Sciatic nerve (tissue), 2 donors: ENCODE measurements at places on chromosomes 6 and 20. TPM values are rescaled to one million over a fixed set of nuclear protein-coding genes. Genes with fewer than 3 reads are reported as not detected.
A peak's percentile ranks its signal among the peaks of the same experiment; 100 is the strongest.

GRCh38 chr20:62019144-62019805, 46.4 kb downstream of the TAF4 start:
- no peak for DNase-seq

DNA sequence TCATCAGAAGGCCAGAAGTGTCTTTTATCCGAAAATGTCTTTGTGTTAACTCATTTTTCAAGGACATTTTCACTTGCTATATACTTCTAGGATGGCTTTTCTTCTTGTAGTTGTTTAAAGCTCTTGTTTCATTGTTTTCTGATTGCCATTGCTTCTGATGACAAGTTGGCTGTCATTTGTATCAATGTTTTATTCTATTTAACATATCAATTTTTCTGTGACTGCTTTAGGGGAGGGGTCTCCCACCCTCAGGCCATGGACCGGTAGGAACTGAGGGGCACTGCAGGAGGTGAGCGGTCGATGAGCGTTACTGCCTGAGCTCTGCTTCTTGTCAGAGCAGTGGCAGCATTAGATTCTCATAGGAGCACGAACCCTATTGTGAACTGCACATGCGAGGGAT, 65.8 kb downstream of the AK9 start:
- no peak for DNase-seq

- DNase-seq, result no peak
These were observed 270.8 kb downstream of the CDKAL1 start for GRCh38 chr6:20805021-20805420.

- no peak for DNase-seq
These were observed 8.5 kb downstream of the PCMTD2 start for GRCh38 chr20:64264091-64264490.

SPATA25 gene
- 2.8 TPM for total RNA-seq

GRCh38 chr6:2875359-2876191, 27.5 kb downstream of the SERPINB9 start:
- DNase-seq, result no peak

DNA sequence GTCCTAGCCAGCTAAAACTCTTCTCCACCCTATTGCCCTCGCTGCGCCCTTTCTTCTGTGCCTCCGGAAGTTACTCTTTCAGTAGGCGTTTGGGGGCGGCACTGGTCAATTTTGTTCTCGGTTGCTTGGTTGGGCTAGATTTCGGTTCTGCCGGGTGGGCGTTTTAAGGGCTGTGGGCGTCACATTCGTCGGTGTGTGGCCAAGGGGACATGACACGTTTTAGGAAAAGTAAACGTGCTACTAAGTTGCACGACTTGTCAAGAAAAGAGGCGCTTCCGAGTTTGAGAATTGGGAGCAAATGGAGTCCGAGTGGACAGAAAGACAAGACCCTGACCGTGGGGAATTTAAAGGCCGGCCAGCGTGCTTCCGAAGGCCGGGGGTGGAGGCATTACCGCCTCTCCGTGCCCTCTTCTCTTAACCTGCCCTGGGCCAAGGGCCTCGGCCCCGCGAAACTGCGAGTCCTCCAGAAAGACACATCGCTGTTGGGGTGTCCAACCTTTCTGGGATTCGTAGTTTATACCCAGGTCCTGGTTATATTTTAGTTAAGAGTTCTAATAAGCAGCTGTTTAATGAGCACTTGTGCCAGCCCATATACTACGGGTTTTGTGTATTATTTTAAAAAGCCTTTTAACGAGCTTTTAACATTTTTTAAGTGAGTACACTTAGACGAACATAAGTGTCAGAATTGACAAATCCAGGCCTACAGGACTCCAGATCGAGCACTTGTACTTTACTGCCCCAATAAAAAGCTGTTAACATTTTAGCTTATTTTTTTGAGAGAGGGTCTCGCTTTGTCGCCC, 664 bp upstream of the BAG6 start:
- peak; percentile 91 for DNase-seq

DEFB124 gene
- 1.8 TPM for total RNA-seq

FOXC1 gene
- 61.8 TPM for total RNA-seq

HSPA12B gene
- total RNA-seq, result 20.4 TPM

GRCh38 chr20:58086763-58087561, 141.5 kb downstream of the ANKRD60 start:
- peak; percentile 59 for DNase-seq

DNA sequence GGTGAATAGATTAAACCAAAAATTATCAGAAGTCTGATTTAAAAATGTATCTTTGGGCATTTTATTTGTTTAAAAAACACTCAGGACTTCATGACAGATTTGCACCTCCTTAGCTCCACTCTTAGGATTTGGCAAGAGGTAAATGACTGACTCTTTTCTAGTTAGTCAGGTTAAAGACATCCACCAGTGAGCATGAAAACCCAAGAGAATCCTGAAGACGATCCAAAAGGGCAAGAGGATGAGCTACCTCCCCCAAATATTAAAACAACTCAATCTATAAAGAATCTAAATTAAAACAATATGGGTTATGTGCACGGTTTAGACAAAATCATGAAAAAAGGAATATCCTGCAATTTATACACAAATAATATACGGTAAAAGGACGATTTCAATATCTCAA, 89.4 kb upstream of the OPRM1 start:
- DNase-seq, result no peak

DNA sequence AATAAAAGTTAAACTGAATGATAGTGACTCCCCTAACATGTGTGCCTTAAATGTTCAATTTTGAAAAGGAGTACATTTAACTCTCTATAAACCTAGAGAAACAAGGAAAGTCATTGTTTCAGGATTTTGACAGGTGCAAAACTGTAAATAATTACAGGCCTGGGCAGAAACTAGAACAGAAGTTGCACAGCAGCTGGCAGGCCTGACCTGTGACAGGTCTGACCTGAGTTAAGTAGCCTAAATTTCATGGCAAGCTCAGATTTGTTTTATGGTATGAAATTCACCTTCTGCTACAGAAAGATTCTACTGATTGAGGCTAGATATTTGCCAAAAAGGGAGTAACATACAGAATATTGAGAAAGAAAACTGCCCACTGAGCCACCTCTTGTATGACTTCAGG, 166.1 kb downstream of the CDKAL1 start:
- no peak for DNase-seq

DNA sequence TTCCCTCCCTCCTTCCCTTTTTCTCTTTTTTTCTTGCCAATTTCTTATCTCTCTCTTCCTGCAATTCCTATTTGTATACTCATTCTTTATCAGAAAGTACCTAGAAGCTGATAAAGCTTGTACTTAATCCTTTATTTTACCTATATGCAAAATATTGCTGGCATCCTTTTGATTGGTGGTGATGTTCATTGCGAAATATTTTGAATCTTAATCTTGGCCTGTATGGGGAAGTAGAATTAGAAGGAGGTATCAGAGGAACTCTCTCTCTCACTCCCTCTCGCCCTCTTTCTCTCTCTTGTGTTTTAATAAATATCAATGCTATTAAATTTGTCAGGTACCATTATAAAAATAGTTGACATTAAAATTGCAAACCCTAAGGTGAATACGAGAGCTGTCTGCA, 52.8 kb downstream of the UST start:
- DNase-seq, result no peak

IL17A gene
- not detected for total RNA-seq

GRCh38 chr6:26327450-26328264, 37.3 kb upstream of the BTN3A2 start:
- no peak for DNase-seq

DNA sequence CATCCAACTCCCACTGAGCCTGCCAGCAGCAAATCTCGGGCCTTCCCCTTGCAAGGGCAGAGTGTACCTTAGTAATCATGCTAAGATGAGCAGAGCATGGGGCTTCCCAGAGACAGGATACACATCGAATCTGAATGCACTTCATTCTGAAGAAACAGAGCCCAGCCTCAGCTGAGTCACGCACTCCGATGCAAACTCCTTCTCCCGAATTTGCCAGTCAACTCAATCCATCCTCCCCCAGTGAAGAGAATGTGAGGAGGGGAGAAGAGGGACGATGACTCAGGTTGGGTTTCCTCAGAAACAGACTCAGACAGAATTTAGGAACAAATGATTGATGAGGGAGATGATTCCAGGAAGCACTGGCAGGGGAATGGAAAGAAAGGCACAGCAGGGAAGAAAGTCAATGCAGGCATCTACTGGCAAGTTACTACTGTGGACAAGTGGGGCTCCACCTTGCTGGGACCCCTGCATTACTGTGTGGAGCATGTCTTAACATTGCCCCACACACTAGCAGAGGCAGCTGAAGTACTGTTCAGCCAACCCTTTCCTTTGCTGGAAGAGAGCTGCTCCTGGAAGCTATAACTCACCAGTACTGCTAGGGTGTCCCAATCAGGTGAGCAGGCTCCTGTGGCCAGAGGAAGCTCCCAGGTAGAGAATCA, 251.6 kb downstream of the ADGB start:
- DNase-seq, result no peak

FOXF2 gene
- 0.58 TPM for total RNA-seq

DNA sequence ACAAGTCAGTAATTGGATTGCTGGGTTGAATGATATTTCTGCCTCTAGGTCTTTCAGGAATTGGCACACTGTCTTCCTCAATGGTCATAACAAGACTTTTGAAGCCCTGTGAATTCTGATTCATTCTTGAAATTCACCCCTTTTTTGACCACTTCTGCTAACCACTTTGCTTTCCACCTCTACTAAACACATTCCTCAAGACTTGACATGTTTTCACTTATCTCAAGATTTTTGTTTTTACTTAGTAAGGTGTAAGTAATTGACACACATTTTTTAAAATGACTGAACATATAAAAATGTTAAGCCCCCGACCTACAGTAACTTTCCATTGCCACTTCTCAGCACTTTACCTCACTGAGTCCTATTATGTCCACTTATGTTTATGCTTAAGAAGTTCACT, 239.1 kb downstream of the GRM1 start:
- no peak for DNase-seq

- no peak for DNase-seq
These were observed 143.7 kb downstream of the TENT5A start for GRCh38 chr6:81608776-81609175.

MUCL3 gene
- total RNA-seq, result 0.18 TPM

DNA sequence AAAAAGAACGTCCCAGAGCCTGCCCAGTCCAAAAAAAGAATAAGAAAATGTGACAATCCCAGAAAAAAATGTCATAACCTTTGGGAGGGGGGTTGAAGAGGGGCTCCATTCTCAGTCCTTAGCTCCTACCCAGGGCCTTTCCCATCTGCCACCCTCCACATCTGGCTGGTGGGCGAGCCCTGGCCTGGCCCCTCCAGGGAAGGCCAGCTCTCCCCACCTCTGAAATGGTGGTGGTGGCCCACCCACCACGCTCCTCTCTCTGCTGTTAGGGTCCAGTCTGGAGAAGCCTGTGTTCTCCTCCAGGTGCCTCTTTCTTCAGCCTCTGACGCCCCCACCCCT, 415 bp downstream of the RGS19 start:
- no peak for DNase-seq

GRCh38 chr6:43428112-43428570, 800 bp downstream of the ABCC10 start:
- no peak for DNase-seq

DNA sequence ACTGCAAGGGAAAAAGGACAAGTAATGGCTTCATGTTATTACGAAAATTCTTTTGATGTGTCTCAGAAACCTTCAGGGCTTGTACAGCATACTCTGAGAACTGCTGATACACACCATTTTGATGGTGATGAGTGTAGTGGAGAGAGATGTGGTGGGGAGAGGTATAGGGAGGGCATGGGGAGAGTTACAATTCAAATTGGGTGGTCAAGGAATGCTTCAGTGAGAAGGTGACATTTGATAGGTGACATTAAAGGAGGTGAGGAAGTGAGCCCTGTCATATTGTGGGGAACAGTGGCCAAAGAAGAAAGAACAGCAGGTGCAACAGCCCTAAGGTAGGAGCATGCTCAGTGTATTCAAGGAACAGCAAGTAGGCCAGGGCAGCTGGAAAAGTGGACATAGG, 318.9 kb downstream of the CLIC5 start:
- DNase-seq, result no peak

DNA sequence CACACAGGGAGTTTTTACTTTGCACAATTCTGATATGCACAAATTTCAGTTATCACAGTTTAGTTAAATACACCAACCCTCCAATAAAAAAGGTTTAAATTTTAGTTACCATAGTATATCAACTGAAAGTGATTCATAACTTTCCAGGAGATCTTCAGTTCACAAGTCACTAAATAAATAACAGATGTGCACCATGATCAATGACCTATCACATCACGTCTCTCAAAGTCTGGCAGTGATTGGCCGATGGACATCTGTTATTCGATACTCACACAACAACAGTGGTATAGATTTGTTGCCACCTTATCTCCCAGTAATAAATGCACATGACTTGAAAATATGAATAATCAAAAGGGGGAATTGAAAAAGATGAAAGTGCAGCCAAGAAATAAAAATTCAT, 66.8 kb upstream of the PTCHD4 start:
- DNase-seq, result no peak

DNA sequence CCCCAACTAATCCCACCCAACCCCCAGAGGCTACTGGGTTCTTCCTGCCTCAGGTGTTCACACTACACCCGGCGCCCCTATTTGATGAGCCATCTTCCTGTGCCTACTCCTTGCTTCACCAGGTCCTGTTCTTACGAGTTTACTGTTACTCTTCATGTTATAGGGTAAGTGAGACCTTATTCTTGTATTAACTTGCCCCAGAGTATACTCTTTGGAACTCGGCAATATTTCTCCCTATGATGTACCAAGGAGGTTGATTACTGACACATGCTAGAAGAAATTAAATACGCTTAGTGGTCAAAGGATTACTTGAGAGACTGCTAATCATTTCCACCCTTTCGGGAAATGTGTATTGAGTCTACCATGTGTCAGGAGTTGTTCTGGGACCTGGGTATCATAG, 8.9 kb downstream of the RING1 start:
- DNase-seq, result peak; percentile 36

WFDC2 gene
- 4.1 TPM for total RNA-seq

TNNC2 gene
- 0.89 TPM for total RNA-seq

GRCh38 chr6:107545763-107546162, 55.8 kb downstream of the SOBP start:
- no peak for DNase-seq

DNA sequence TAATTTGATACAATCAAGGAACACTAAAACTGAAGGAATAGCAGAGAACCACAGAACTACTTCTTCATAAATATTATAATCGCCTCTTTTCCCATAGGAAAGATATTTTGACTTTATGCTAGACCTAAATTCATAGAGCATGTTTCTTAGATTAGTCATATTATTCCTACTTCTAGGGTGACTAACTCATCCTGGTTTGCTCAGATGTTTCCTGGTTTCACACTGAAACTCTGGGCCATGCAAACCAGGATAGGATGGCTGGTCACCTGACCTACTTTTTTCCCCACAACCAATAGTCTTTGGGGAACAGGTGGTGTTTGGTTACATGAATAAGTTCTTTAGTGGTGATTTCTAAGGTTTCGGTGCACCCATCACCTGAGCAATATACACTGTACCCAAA, 42.8 kb downstream of the MMS22L start:
- DNase-seq, result no peak

NMBR gene
- 0.45 TPM for total RNA-seq

DNA sequence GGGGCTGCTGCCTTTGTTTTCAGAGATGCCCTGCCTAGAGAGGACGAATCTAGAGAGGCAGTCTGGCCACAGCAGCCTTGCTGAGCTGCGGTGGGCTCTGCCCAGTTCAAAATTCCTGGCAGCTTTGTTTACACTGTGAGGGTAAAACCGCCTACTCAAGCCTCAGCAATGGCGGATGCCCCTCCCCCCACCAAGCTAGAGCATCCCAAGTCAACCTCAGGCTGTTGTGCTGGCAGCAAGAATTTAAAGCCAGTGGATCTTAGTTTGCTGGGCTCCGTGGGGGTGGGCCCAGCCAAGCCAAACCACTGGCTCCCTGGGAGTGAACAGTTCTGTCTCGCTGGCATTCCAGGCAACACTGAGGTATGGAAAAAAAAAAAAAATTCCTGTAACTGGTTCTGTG, 970.9 kb downstream of the TBC1D32 start:
- DNase-seq, result no peak

- no peak for DNase-seq
These were observed 14.0 kb upstream of the COL10A1 start for GRCh38 chr6:116139917-116140316.
